ENCODE measurements at places on chromosomes 16 and 17. TPM values are rescaled to one million over a fixed set of nuclear protein-coding genes. Genes with fewer than 3 reads are reported as not detected.

DNA sequence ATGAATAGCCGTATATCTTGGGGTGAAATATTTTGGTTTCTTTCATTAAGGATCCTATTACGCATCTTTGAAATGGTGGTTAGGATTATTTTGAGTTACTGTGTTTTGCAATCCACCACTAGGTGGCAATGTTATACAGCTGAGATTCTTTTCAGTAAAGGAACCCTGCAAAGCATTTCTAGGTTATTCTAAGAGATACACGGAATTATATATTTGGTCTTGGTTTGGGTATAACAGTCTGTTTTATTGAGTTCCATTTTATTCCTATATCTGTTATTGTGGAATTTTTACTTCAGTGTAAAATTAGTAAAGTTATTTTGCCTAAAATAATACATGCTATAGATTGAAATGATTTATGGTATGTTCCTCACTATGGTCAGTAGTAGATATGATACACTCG lies 62.9 kb upstream of the CPHXL start:
- H3K27me3 ChIP-seq = peaks cover 26% of the 10 kb centered on the region
- no peaks in the 10 kb centered on the region for H3K36me3 ChIP-seq
- no peaks in the 10 kb centered on the region for H3K4me1 ChIP-seq
- peak; percentile 28 for DNase-seq
- H3K27ac ChIP-seq = no peak overlapping the region
- no peak overlapping the region for H3K4me3 ChIP-seq

- H3K4me1 ChIP-seq = no peaks in the 10 kb centered on the region
- no peak overlapping the region for H3K27ac ChIP-seq
- peaks cover 21% of the 10 kb centered on the region for H3K36me3 ChIP-seq
- no peaks in the 10 kb centered on the region for H3K27me3 ChIP-seq
- H3K4me3 ChIP-seq = no peak overlapping the region
- DNase-seq = no peak
Observed at GRCh38 chr17:21814776-21815175, 122.5 kb downstream of the KCNJ18 start.

- peaks cover 12% of the 10 kb centered on the region for H3K4me1 ChIP-seq
- H3K4me3 ChIP-seq = peak overlapping the region; percentile 49
- peak overlapping the region; percentile 95 for H3K27ac ChIP-seq
- peaks cover 3% of the 10 kb centered on the region for H3K36me3 ChIP-seq
- H3K27me3 ChIP-seq = no peaks in the 10 kb centered on the region
Observed at GRCh38 chr17:1083451-1084187, 86.7 kb downstream of the TIMM22 start.

Gene CBFA2T3
- 4.6 TPM for total RNA-seq

Gene PARN
- total RNA-seq = 26.5 TPM

Gene CIITA
- not detected for total RNA-seq

Data from neural crest cell (in vitro differentiated cells).